ENCODE measurements at places on chromosomes 4 and X.

DNA sequence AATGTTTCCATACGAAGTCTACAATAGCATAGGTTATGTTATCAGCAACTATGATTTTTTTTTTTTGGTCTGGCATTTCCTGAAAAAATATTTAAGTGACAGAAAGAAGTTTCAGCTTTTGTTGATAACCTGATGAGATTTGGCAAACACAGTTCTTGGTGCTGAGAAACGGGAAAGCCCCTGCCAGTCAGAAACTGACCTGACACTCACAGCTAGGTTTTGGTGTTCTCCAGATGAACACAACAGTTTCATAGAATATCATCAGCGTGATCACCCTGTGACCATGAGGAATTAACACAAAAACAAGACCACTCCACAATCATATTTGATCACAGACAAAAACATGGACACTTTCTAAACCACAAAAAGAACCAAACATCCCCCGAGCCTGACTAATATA, 152.5 kb upstream of the DCAF8L1 start:
- DNase-seq: no peak

GRCh38 chr4:27003642-27004113, 143.0 kb downstream of the STIM2 start:
- no peak for DNase-seq

DNA sequence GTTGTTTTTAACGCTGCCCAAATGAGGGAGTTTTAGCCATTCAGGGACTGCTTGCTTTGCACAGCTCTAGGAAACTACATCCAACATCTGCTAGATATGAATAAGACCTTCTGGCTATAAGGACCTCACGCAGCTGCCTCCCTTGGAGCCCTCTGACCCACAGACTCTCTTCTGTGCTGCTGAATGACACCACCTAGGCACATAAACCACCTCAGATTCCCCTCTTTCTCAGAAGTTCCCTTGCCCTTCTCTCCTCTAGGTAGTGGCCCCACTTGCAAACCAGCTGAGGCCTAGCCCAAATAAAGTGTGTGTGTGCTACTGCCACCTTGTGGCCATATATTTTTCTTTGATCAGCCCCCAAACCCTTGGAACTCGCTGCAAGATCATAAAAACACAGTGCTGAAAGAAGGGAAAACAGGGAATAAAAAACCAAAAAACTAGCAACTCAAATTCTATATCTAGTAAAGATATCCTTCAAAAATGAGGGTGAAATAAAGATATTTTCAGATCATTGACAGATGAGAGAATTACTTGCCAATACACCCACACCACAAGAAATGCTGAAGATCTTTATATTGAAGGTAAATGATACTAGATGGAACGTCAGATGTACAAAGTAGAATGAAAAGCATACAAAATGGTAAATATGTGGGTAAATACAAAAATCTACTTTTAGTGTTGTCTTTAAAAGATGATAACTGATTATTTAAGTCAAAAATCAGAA, 265.9 kb downstream of the ADAMTS3 start:
- DNase-seq: no peak

- DNase-seq: no peak
Measured at GRCh38 chr4:154560824-154561231, 2.0 kb upstream of the FGB start.

- no peak for DNase-seq
Measured at GRCh38 chr4:169201222-169202144, 69.3 kb downstream of the SH3RF1 start.

DNA sequence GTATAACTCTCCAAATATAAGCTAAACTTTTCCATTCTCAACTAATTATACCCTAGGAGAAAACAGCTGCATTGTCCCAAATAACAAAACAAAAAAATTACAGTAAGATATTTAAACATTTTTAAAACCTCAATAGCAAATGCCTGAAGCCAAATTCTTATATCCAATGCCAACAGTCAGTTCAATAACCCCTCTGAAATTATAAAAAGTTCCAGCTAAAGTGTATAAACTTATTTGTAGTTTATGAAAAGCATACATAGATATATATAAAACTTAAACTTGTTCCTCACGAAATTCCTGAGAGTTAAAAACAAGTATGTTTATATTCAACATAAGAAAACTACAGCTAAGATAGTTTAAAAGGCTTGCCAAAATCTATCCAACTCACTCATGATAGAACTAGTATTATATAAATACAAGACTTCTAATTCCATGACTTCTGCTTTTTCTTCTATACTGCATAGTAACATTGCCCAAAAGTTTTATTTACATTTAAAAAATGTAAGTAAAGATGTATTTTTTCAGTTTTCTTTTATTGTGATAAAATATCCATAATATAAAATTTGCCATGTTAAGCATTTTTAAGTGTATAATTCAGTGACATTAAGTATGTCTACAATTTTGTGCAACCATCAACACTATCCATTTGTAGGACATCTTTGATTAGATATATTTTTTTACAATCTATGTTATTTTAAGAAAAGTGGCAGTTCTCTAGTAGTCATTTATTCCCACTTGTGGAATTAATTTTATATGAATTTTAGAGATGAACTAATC, 72.8 kb downstream of the PPA2 start:
- DNase-seq: no peak

- DNase-seq: no peak
Measured at GRCh38 chr4:41146716-41147506, 67.4 kb downstream of the APBB2 start.

GRCh38 chrX:97401586-97402136, 518.0 kb downstream of the RPA4 start:
- DNase-seq: no peak

DNA sequence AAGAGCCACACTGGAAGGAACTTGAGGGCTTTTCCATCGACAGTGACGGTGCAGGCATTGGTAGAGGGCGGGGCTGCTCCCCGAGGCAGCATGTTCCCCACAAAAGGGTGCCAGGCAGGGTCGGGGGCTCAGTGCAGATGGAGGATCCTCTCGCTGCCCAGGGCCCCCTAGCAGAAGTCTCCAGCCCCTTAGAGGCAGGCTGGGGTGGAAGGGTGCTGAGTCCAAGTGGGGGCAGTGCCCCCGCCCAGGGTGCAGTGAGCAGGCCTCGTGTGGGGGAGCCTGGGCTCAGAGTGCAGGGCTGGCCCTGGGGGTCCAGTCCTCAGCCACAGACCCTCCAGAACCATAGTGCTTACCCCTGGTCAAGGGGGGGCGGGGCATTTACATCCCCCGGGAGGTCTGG, 9.0 kb downstream of the CPZ start:
- DNase-seq: no peak

DNA sequence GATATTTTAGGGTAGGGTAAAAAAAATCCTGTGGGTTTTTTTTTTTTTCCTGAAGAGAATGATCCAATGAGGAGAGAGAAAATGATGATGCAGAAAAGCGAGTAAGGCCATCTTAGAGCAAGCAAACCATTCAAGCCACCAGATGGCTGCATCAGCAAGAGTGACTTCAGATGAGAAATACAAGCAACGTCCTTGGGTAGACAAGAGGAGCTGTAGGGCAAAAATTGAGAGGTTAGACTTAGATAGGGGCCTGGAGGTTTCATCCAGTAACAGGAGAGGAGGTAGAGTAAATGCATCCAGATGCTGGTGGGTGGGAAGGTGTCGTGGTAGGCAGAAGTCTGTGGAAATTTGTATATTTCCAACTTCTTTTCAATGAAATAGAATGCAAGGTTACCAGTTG, 14.6 kb downstream of the FTHL17 start:
- DNase-seq: no peak

- no peak for DNase-seq
Measured at GRCh38 chr4:174047363-174047762, 236.1 kb downstream of the FBXO8 start.

GRCh38 chr4:94228493-94229216, 21.0 kb downstream of the SMARCAD1 start:
- DNase-seq: no peak

- DNase-seq: no peak
Measured at GRCh38 chr4:3183008-3183407, 66.0 kb upstream of the MSANTD1 start.

GRCh38 chrX:8345473-8345872, 119.2 kb upstream of the VCX3B start:
- DNase-seq: no peak

DNA sequence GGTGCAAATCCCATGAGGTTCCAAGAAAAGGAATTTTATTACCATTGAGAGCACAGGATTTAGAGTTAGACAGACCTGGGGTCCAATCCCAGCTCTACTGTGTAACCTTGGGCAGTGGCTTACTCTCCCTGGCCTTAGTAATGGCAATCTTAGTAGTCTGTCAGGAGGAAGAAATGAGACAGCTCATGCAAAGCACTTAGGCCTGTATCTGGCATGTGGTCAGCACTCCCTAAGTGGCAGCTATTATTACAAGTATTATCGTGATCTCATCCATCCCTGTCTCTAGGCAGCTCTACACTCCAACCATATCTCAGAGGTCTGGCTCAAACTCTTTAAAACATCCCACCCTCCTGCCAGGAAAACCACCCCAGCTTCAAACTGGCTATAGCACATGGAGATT, 129.6 kb upstream of the NALF2 start:
- no peak for DNase-seq

GRCh38 chrX:85365370-85365995, 14.0 kb downstream of the POF1B start:
- no peak for DNase-seq

DNA sequence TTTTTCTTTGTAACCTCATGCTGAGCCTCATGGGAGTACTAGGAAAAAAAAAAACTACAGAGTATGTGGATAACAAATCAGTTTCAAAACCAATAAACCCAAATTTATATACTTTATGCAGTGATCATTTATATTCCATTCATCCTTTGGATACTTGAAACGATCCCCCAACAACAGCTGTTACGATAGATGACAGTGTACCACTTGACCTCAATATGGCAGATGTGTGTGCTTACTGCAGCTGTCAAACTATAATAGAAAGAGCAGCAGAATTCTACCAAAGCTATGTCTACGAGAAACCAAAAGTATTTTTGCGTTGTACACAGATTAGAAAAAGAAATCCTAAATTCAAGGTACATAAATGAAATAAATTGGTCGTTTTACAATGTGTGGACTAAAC, 337.8 kb downstream of the PDGFC start:
- DNase-seq: no peak

DNA sequence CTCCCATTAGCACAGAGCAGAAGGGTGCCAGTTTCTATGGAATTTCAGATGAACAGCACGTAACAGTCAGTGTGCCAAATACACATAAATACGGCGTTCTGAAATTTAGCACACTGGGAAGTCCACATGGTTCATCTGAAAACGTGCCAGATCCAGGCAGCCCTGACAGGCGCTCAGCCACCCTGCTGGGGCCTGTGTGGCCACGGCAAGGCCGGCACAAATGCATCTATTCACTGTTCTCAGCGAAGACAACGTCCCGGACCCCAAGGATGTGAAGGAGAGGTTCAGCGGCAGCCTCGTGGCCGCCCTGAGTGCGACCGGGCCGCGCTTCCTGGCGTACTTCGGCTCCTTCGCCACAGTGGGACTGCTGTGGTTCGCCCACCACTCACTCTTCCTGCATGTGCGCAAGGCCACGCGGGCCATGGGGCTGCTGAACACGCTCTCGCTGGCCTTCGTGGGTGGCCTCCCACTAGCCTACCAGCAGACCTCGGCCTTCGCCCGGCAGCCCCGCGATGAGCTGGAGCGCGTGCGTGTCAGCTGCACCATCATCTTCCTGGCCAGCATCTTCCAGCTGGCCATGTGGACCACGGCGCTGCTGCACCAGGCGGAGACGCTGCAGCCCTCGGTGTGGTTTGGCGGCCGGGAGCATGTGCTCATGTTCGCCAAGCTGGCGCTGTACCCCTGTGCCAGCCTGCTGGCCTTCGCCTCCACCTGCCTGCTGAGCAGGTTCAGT, 15.6 kb downstream of the DGKQ start:
- DNase-seq: no peak

DNA sequence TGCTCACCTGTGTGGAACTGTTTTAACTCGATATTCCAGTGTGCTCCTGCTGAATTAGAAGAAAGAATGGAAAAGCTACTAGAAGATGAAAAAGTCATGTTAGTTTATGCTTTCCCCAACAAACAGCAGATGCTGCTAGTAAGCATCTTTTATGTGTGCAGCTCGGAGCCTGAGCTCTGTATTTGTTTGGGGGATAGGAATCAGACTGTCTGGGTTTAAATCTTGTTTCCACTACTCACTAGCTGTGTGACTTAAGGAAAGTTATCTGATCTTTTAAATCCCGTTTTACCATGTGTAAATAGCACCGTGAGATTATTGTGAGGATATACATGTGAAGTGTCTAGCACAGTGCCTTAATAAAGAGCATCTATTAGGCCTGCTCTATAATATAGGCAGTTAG, 24.0 kb upstream of the SPARCL1 start:
- DNase-seq: no peak

DNA sequence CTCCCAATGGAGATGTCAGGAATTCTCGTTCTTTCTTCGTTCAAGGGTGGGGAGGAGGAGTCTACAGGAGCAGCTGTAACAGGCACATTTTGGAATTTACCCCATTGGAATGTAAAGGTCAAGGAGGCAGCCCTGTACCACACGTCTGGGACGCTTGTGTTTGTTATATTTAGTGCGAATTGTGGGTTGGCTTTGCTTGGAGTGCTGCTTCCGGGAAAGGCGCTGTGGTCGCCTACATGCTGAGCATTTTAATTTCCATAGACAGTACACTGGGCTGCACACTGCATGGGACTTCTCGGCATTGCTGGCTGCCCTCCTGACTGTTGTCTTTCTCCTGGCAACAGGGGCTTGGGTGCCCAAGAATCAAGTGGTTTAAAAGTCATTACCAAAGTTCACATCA, 12.8 kb downstream of the GYG2 start:
- DNase-seq: no peak

DNA sequence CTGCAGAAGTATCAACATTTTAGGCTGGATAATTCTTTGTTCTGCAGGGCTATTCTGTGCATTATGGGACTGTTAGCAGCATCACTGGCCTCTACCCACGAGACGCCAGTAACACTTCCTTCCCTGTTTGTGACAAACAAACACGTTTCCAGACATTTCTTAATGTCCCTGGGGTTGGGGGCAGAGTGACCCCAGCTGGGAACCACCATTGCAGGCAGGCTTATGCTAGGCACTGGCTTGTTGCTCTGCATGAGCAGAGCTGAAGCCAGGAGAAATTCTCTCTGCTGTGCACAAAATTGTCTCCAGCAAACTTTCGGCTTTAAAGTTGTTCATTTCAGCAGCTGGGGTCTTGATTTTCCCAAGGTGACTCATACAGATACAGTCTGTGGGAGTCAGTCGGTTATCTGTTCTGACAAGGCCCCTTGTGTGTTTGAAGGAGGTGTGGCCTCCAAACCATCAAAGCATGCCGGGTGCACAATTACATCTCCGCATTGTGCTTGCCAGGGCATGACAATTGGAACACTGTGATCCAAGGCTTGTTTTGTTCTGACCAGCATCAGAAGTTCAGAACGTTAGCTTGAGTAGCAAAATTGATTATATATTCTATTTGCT, 156.4 kb upstream of the BOD1L1 start:
- no peak for DNase-seq

GRCh38 chr4:15888515-15888914, 50.0 kb downstream of the FGFBP1 start:
- no peak for DNase-seq

- DNase-seq: no peak
Measured at GRCh38 chr4:7326306-7326692, 108.4 kb downstream of the PSAPL1 start.
